Neural progenitor cell (in vitro differentiated cells): ENCODE measurements at places on chromosomes 12 and 14. TPM values are rescaled to one million over a fixed set of nuclear protein-coding genes. Genes with fewer than 3 reads are reported as not detected.

ZNF410 gene
- total RNA-seq: 55.1 and 56.4 TPM in 2 replicates

GRCh38 chr14:20706657-20707355, 18.2 kb downstream of the ANG start:
- H3K27ac ChIP-seq: no peak overlapping the region
- no peaks in the 10 kb centered on the region for H3K36me3 ChIP-seq
- H3K4me3 ChIP-seq: no peak overlapping the region
- DNase-seq: no peak

GRCh38 chr12:16350682-16351081, 3.2 kb downstream of the MGST1 start:
- DNase-seq: peak; percentile 59
- H3K4me3 ChIP-seq: peak overlapping the region; percentile 77
- peaks cover 7% of the 10 kb centered on the region for H3K36me3 ChIP-seq
- H3K4me1 ChIP-seq: peaks cover 42% of the 10 kb centered on the region

DNA sequence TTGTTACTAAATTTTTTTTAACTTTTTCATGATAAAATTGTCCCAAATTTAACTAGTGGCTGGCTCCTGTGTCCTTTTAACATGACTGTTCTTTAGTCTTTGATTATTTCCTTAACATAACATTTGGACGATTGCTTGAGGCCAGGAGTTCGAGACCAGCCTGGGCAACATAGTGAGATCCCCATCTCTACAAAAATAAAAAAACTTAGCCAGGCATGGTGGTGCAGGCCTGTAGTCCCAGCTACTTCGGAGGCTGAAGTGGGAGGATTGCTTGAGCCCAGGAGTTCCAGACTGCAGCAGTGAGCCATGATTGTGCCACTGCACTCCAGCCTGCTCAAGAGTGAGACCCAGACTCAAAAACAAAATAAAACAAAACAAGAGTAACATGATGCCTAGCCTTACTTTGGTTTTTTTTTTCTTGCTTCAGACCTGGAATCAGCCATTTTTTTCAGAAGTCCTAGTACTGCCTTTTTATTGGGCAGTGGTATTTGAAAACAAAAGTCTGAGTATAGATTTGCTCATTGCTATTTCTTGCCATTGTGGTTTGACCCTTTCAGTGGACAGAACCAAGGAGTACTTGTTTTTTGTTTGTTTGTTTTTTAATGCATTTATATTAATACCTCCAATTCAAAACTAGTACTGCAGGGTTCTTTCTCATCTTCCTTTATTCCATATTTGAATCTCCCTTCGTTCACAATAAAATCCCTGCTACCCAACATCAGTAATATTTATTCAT, 4.8 kb downstream of the TOGARAM1 start:
- no peak overlapping the region for H3K27ac ChIP-seq
- H3K27me3 ChIP-seq: no peaks in the 10 kb centered on the region
- H3K4me1 ChIP-seq: peaks cover 13% of the 10 kb centered on the region
- DNase-seq: peak; percentile 2

DNA sequence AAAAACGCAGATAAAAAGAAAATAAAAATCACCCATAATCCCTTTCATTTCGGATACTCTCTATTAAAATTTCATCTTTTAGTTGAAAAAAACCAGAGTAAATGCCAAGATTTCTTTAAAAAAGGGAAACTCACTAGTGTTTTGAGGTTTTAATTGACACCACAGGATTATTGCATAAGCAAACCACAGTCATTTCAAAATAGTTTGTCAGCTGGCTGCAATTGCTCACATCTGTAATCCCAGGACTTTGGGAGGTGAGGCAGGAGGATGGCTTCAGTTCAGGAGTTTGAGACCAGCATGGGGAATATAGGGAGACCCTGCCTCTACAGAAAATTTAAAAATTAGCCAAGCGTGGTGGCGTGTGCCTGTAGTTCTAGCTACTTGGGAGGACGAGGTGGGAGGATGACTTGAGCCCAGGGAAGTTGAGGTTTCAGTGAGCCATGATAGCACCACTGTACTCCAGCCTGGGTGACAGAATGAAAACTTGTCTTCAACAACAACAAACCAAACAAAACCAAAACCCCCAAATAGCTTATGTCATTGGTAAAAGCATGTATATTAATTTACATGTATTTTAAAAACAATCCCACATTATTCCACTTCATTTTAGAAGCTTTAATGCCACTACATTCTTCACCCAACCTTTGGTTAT, 48.8 kb downstream of the SYNE2 start:
- H3K4me3 ChIP-seq: no peak overlapping the region
- no peaks in the 10 kb centered on the region for H3K36me3 ChIP-seq
- H3K27me3 ChIP-seq: no peaks in the 10 kb centered on the region
- no peaks in the 10 kb centered on the region for H3K4me1 ChIP-seq
- no peak overlapping the region for H3K27ac ChIP-seq
